Naive thymus-derived CD8-positive, alpha-beta T cell (primary cell): ENCODE measurements at places on chromosomes 6 and 20.

DNA sequence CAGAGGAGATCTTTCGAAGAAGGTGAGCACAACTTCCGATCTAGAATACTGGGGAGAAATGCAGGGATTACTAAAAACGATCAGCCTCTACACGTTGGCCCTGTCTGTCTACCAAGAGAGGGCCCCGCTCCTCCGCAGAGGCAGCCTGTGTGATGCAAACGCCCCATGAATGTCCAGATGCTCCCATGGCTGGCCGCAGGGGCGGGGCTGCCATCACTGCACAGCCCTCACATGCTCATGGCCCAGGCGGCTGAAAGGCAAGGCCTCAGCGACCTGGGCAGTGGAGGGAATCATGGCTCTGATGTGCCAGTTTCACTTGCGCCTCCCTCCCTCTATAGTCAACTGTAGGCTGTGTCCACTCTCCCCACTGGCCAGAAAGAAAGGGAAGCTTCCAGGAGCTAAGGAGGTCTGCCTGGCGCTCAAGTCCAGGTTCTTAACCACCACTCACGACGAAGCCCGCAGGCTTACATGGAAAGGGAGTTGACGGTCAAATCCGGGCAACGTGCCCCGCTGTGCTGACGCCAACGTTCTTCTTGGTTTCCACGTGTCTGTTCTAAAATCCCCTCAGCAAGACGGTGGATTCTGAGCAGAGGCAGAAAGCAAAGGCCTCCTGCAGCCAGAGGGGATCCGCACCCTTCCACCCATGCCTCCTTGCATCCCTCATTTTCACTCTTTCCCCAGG lies 14.2 kb downstream of the PXDC1 start:
- no peak for DNase-seq

DNA sequence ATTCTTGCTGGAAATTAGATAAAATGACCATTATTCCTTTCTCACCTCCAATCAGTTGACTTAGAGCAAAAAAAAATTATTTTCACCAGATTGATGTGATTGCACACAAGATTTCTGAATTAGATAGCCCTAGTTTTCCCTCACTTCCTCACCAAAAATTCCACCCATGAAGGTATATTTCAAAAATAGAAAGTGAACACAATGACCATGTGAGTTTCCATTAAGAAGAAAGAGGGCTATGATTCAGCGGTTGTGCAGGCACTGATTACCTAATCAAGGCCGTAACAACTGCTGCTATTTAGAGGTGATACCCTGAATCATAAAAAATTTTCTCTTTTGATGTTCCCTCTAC lies 19.5 kb upstream of the RALGAPA2 start:
- no peak for DNase-seq

GRCh38 chr6:87705070-87705691 lies 3.1 kb upstream of the AKIRIN2 start:
- no peak for DNase-seq

GRCh38 chr6:167013946-167014345 lies 14.7 kb downstream of the CEP43 start:
- DNase-seq: no peak

- DNase-seq: no peak
These were observed 12.8 kb downstream of the RGS17 start for GRCh38 chr6:153117986-153118879.

GRCh38 chr6:17042422-17043147 lies 59.3 kb upstream of the STMND1 start:
- DNase-seq: no peak

DNA sequence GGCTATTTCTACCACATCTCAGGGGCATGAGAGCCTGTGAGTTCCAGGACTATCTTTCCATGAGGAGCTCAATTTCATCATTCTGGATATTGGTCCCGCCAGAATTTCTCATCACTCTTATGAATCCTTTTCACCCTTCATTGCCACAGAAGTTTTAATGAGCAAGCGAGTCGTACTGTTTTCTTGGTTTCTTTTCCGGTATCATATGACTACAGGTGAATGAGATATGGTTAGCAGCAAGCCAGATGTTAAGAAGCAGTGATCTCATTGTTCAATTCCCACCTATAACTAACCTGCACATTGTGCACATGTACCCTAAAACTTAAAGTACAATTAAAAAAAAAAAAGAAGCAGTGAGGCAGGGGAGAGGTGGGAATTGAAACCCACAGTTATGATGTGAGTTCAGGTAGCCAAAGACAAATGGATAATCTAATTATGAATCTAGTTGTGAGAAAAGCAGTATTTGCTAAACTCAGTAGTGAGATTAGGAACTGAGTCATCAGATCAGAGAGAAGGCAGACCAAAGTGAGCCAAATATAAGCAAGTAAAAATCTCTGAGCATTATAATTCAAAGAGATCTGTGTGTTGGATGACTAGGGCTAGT lies 78.0 kb upstream of the ELOVL5 start:
- no peak for DNase-seq

DNA sequence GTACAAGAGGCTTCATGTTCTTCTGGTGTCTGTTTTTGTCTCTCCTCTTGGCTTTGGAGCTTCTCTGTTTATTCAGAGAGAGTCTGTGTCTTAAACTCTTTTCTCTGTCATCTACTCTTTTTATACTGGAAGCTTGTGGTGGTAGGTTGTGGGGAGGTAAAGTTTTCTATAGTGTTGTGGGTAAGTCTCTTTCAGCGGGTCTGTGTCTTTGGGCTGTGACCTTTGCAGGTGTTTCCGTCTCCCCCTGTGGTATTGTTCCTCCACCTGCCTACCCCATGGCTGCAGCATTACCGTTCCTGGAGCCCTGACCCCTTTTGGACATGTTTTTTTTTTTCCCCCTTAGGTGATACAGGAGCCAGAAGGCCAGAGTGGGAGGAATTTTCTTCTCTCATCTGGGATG lies 37.9 kb upstream of the FERMT1 start:
- no peak for DNase-seq
